ENCODE measurements at places on chromosomes 5 and 9.
A peak's percentile ranks its signal among the peaks of the same experiment; 100 is the strongest.

GRCh38 chr5:76202182-76202581, 119.0 kb downstream of the SV2C start:
- no peak for DNase-seq

DNA sequence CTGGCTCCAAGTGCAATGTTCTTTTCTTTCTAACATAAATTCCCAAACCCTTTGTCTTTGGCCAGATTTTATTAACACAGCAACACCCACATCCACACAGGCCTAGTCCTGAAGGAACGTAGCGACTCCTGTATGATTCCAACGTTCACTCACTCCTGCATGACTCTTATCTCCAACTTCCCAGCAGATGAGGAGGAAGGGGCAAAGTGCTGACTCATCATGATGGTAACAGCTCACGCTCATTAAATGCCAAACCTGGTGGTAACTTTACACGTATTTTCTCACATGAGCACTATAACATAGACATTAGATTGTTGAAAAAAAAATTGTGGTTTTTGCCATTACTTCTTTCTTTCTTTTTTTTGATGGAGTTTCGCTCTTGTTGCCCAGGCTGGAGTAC, 1349.5 kb downstream of the EFNA5 start:
- no peak for DNase-seq

DNA sequence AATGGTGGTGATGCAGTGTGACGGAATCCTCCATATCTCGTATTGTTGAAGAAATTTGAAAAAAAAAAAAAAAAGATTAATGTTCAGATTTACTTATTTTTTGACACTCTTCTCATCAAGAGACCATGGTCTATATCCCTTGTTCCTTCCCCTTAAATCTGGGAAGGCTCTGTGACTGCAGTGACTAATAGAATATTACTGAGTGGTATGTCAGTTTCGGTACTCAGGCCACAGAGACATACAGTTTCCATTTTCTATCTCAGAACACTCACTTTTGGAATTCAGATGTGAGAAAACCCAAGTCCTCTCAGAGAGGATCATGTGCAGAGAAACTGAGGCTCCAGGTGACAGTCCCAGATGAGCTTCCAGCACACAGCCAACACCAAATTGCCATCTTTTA, 1193.5 kb downstream of the DTWD2 start:
- DNase-seq = no peak

DNA sequence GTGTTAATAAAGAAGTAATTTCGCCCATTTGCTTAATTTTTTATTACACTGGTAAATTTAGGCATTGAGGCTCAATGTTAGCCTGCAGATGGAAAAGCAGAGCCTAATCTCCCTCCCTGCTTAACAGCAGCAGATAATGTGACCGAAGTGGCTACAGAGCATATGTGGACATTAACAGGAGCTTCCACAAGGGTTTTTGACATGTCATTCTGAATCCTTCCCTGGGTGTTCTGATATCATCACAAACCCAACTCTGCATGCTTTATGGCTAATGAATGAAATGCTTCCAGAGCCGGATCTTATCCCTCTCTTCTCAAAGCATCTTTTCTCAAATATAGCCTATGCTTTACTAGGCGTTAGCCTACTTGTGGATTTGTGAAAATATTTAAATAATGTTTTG, 208.6 kb downstream of the CAAP1 start:
- no peak for DNase-seq

DNA sequence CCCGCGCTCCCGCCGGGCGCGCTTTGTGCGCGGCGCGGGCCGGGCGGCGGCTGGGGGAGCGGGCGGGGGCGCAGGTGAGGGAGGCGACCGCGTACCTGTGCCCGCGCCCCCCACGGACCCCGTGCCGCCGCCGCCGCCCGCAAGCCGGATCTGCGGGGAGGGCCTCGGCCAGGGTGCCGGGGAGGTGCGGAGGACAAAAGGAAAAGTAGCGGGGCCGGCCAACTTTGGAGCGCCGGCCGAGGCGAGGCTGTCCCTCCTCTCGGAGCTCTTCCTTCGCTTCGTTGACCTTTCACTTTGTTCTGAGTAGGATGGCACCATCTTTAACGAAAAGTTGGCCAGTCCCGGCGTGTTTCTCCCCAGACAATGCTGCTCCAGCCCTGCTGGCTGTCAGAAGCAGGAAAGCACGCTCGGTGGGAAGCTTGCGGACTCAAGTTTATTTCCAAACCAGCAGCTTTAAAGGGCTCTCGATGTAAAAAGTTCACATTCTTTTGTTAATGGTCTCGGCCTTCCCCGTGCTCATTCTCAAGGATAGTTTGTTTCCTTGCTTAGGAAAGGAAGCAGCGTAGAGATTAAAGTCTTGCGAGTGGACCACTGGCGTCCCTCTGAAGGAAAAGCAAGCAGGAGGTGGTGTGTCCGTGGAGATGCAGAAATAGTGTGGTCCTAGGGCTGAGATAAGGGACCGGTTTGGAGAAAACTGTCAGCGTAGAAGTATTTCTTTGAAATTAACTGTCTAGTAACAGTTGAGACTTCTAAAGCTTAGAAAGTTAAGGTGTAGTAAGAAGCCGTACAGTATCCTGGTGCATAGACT, 639 bp downstream of the EHMT1 start:
- peak; percentile 23 for DNase-seq

GRCh38 chr9:137638680-137639079, 19.9 kb downstream of the EHMT1 start:
- DNase-seq = no peak

DNA sequence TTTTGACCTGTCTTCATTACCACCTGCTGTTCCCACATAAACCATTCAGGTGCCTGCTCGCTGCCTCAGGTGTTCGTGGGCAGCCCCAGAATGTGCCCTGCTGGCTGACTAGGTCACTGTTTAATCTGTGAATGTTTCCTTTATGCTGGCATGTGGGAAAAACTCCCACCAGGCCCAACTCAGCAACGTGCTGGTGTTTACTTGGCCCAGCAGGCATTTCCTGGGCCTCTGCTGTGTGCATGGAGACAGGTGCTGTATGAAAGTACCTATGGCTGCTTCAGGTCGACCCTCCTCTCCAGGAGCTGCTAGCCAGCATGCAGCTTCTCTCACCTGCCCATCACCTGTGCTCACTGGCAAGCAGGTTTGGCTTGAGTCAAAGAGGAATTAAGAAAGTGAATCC, 65.8 kb downstream of the RAD23B start:
- no peak for DNase-seq

DNA sequence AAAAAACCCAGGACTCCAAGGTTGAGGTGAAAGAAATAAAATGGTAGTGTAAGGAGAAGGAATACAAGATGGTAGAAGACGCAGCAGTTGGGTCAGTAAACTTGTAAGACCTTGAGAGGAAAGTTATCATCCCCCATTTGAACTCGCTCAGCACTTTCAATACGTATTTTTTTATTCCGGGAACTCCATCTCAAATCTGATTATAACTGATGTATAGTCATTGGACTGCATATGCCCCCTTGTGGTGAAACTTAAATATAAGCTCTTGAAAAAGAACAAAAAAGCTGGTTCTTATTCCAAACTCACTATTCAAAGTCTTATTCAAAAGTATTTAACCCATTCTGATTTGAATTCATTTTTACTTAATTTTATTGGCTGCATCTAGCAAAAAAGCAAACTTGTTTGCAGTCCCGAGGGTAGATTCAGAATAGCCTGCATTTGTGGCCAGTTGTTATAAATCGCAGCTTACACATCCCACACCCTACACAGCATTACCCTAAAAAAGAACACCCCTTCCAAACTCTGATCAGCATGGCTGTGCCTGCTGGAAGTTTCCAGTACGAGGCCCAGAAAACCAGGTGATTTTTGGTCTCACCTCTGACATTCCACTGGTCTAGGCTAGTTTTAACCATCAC, 118.0 kb downstream of the ESM1 start:
- DNase-seq = no peak

DNA sequence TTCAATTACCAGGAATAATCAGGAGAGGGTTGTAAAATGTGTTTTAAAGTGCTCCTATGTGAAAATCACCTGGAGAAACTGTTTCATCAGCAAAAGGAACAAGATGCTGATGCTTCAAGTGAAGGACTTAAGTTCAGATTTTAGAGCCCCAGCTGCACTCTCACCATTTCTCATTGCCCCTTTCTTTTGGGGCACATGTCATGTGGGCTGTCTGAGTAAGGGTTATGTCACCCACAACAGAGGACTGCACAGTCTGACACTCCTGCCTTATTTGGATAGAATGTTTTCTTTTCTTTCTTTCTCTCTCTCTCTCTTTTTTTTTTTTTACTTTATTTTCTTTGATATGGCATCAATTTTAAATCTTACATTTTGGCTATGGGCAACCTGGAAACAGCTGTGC, 204.1 kb upstream of the EFNA5 start:
- no peak for DNase-seq

DNA sequence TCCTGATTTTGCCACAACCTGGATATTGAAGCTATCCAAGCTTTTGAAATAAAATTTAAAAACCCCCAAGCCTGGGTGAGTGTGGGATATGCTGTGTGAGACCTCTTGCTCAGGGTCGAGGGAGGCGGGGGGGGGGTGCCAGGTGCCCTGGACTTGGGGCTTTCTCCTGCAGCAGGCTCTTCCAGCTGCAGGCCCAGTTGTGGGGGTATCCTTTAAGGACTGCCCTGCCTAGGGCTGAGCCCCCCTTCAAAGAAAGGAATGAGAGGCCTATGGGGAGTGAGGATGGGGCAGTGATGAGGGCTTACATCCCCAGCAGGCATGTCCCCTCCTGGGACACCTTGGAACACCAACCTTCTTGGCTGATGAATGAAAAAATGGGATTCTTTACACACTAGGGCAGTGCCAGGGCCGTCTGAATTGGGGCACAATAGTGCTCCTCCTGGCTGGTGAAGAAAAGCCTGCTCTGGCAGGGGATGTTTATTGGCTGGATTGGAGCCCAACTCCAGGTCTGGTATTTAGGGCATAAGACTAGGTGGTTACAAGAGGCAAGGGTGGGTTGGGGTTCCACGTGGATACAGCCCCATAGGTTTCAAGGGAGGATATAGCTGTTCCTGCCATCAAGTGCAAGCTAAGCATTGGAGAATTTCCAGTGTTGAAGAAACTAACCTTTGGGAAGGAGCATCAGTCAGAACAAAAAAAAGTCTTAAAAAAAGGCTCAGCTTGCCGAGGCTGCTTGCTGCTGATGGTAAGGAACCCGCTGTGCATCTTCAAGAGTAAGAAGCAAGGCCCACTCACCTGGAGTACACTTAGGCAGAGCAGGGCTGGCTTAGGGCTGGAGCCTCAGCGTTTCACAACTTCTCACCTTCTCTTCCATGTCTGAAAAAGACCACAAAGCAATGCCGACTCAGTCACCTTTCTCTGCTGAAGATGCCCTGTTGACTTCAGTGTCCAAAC, 7.0 kb downstream of the HNRNPAB start:
- DNase-seq = no peak

- no peak for DNase-seq
These were observed 25.9 kb downstream of the KIF2A start for GRCh38 chr5:62331921-62332320.

DNA sequence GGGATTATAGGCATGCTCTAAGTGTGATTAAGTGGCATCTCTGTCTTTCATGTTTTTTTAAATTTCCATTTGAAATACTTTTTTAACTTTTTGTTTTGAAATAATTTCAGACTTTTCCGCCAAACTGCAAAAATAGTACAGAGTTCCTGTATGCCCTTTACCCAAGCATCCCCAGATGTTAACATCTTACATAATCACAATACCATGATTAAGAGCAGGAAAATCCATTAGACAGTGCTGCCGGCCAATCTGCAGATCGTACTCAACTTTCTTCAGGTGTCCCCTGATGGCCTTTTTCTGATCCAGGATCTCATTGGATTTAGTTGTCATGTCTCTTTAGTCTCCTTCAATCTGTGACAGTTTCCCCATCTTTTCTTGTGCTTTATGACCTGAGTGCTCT, 49.0 kb downstream of the ERGIC1 start:
- no peak for DNase-seq

DNA sequence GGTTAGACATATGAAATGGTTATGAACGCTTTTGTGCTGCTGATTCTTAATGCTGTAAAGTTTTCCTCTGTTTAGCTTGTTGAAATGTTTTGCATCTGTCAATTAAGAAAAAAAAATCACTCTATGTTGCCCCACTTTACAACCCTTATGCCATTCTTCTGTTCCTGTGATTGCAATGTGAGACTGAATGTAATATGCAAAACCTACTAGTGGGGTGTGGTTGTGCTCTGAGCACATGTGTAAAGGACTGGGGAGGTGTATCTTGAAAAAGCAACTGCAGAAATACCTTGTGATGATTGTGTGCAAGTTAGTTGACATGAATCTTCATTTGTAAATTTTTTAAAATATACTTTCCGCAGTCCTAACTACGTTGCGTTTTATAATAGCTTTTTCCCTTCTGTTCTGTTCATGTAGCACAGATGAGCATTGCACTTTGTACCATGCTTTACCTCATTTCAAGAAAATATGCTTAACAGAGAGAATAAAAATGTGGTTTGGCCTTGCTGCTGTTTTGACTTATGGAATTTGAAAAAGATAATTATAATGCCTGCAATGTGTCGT, 357.0 kb upstream of the PIK3R1 start:
- DNase-seq = no peak

DNA sequence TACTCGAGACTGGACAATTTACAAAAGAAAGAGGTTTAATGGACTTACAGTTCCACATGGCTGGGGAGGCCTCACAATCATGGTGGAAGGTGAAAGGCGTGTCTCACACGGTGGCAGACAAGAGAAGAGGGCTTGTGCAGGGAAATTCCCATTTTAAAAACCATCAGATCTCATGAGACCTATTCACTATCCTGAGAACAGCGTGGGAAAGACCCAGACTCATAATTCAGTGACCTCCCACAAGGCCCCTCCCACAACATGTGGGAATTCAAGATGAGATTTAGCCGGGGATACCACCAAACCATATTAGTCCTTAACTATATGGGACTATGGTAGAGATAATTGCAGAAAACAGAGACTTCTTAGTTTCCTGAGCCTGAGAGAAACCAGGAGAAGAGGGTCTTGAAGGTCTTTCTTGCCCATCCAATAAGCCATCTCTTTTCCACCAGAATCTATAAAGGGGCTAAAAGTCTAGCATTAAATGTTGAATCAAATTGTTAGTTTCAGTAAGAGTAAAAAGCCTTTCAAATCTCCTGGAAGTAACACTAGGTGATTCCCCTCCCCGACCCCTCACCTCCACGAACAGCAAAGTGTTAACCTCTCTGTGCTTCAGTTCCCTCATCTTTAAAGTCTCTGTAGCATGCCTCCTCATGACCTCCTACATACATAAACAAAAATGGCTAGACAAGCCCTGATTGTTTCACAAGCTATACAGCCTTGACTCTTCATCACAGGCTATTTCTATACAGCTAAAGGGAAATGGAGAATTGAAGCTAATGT, 259.1 kb downstream of the TMEM167A start:
- no peak for DNase-seq

GRCh38 chr9:37386988-37387387, 35.5 kb upstream of the GRHPR start:
- no peak for DNase-seq

- DNase-seq = no peak
These were observed 812.9 kb upstream of the ZNF608 start for GRCh38 chr5:125559296-125559695.

DNA sequence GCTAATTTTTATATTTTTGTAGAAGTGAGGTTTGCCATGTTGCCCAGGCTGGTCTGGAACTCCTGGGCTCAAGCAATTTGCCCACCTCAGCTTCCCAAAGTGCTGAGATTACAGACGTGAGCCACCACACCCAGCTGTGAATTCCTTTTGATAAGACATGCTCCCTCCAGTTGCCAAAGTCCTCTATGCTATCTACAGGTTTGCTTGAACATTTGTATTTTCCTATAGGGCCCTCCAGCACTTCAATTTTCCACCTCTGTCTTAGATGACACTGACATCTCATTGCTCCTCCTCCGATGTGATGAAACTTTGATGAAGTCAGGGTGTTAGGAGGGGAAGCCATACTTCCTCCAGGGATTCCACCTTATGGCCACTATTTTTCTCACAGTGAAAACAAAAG, 25.2 kb upstream of the CTSV start:
- no peak for DNase-seq

Measured in CD4-positive, CD25-positive, alpha-beta regulatory T cell (primary cell).